ENCODE measurements at places on chromosomes 1 and 21.

DNA sequence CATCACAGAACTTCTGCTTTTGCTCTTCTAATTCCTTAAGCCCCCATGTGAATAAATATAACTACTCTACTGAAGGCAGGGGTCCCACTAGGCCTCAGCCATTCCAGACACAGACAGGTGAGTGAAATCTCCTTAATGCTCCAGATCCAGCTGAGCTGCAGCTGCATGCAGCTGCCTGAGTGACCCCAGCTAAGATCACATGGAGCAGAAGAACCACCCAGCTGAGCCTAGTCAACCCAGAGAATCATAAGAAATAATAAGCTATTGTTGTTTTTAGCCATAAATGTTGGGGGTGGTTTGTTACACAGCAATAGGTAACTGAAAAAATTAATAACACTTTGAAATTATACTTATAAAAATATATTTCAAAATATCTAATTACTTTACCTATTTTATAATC lies 220.3 kb downstream of the SIPA1L2 start:
- DNase-seq, result no peak

- no peak for DNase-seq
Observed at GRCh38 chr1:205493241-205494085, 11.0 kb upstream of the CDK18 start.

- no peak for DNase-seq
Observed at GRCh38 chr21:42375506-42375905, 9.2 kb upstream of the TFF1 start.

DNA sequence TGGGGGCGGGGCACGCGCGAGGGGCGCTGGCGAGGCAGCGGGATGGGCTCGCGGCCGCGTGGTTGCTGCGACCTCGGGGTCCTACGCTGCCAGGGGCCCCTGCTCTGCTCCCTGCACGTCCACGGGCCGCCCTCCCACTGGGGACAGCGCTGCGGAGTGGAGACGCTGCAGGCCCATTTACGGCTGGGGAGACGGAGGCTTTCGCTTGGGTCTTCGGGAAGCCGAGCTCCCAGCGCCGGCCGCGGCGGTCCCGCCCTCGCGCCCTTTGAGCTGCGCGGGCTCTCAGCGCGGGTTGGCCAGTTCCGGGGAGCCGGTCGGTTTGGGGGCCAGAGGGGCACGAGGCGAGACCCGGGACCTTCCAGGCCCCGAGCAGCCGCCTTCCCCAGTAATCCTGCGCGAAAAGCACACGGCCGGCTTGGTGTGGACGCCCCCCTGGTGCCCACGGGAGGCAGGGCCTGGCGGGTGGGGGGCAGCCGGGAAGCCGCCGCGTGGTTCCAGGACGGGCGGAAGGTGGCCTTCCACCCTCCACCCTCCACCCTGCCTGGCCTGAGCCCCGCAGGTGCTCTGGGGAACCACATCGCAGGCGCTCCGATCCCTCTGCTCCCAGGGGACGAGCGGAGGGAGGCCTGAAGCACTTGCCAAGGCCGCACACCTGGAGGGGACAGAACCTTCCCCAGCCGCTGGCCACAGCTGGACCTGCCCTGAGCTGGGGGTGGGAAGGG lies 570 bp upstream of the PEX10 start:
- no peak for DNase-seq
